ENCODE measurements at places on chromosomes 5 and 9. TPM values are rescaled to one million over a fixed set of nuclear protein-coding genes. Genes with fewer than 3 reads are reported as not detected.

The SH3GL2 gene
- total RNA-seq: 0.28 TPM

The C9 gene
- total RNA-seq: not detected

The SLC6A3 gene
- not detected for total RNA-seq

The LCNL1 gene
- total RNA-seq: 2.8 TPM

The MTAP gene
- 38.2 TPM for total RNA-seq

GRCh38 chr5:145834554-145834916, 607 bp downstream of the PRELID2 start:
- DNase-seq: no peak

GRCh38 chr5:122180863-122181548, 51.7 kb downstream of the ZNF474 start:
- no peak for DNase-seq

- no peak for DNase-seq
Measured at GRCh38 chr9:79976257-79977073, 404.7 kb downstream of the TLE4 start.

DNA sequence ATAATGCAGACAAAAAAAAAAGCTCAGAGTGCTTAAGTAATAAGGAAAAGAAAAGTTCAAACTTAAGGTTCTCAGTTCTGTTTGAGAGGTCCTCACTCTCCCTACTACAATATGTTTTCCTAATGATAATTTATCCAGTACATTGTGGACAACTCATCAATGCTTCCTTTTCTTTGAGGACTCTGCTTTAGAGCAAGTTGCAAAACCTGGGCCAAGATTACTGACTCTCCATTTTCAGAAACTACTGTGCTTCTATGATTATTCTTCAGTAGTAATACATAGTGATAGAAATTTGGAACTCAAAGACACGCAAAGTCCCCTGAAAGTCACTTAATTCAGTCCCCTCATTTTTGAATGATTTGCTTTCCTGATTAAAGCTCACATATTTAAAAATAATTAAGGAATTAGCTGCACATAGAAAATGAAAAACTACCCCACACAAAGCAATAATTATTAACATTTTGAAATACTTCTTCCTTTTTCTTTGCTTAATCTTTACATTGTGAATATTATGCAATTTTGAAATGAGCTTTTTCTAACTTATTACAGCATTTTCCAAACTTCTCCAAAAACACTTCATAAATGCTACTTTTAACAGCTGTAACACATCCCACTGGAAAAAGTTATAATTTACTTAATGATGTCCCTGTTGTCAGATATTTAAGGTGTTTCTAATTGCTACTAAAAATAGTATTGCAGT, 11.2 kb downstream of the CDKN2A start:
- DNase-seq: no peak

GRCh38 chr5:126395198-126395597, 28.0 kb upstream of the GRAMD2B start:
- DNase-seq: no peak

- no peak for DNase-seq
Measured at GRCh38 chr9:3827175-3827574, 301.4 kb upstream of the RFX3 start.

Data from adrenal gland (tissue), 19 donors.